ENCODE measurements at places on chromosomes 3 and 15.

DNA sequence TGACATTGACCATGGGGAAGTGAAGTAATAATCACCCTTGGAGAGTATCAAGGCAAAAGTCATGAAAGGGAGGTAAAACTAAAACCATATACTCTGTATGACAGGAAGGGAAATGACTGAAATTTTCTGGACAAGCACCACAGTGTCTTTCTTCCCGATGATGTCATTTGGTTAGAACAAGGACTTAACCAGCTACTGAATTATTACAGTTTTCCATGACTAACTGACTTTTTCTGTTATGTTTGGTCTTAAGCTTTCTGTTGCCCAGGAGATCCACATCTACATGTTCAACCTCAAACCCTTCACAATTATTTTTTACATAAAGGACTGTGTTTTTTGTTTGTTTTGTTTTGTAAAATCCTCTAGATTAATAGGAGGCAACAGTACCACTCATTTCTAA, 191.9 kb upstream of the IL12A start:
- DNase-seq = no peak

DNA sequence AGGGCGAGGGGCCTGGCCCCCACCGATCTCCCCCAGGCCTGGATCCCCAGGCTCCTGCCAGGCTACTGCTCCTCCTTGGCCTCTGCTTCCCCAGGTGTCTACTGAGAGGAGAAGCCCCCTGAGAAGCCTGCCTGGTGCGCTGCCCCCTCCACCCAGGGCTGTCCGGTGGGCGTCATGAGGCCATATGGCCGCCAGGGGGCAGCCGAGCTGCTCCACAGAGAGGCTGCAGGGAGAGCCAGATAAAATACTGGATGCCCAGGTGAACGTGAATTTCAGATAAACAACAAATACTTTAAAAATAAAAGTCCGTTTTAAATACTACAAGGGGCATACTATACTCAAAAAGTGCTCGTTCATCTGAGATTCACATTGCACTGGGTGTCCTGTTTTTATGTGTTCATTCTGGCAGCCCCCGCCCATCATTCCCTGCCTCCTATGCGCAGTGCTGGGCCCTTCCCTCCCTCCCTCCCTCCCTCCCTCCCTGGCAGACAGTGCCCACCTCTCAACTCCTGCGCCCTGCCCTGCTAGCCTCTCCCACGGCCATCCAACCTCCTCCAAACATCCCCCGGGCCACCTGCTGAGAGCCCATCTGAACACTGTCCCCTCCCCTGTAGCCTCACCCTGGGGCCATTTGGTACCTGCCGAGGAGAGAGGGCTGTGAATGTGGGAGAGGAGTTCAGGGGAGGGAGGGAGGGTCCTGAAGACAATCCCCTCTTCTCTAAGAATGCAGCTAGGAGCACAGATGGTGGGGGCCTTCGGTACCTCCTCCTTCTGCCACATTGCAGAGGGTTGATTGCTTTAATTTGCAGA, 29.6 kb downstream of the PSTPIP1 start:
- DNase-seq = peak; percentile 59

- DNase-seq = no peak
Observed at GRCh38 chr3:153927107-153927506, 194.1 kb upstream of the ARHGEF26 start.

DNA sequence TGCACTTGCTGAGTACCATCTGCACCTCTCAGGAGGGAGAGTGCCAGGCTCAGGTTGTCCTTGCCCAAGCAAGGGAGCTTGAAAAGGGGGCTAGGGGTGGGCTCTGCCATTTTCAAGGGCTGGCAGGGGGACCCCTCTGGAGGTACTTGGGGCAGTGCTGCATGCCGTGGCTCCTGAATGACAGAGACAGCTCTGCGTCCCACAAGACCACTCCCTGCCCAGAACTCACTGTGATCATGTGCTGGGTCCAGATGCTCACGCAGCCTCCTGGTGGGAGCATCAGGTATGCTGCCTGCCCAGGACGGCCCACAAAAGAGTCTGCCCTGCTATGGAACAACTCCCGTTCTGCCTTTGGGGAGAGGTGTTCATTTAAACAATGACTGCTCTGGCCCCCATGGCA, 165.2 kb downstream of the GOLGA6L4 start:
- DNase-seq = no peak

- DNase-seq = peak; percentile 18
Observed at GRCh38 chr3:14791343-14791945, 27.3 kb upstream of the FGD5 start.

DNA sequence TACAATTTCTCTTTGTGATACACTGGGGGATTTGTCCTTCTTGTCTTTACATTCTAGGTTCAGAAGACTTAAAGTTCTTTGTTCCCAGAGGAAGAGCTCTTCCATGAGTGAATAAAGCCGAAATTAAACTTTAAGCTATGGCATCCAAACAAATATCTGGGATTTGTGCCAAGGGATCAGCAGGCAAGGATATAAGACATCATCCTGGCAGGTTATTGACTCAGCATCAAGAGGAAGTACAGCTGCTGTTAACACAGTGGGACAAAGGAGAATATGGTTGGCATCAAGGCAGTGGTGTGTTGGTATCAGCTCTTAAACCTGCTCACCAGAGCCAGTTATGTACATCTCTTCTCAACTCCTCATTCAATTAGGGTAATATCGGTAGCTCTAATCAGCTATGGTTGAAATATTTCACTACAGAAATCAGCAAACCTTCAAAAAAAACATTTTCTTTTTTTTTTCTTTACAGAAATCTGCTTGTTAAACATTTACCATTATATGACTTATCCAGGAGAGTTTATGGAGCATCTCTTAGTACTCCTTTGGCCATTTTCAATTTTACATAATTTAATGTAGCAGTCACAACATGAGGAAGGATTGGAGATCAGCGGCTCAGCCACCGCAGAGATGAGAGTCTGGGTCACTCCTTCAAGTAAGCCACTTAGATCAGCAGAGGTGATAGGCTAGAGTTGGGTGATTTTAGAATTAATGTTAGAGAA, 1198.6 kb upstream of the EPHA6 start:
- peak; percentile 33 for DNase-seq

GRCh38 chr3:56737006-56737405, 53.9 kb upstream of the TASOR start:
- no peak for DNase-seq

GRCh38 chr3:45711931-45712330, 22.7 kb downstream of the SACM1L start:
- no peak for DNase-seq

- DNase-seq = peak; percentile 70
Observed at GRCh38 chr3:160564949-160565441, 376 bp downstream of the KPNA4 start.

DNA sequence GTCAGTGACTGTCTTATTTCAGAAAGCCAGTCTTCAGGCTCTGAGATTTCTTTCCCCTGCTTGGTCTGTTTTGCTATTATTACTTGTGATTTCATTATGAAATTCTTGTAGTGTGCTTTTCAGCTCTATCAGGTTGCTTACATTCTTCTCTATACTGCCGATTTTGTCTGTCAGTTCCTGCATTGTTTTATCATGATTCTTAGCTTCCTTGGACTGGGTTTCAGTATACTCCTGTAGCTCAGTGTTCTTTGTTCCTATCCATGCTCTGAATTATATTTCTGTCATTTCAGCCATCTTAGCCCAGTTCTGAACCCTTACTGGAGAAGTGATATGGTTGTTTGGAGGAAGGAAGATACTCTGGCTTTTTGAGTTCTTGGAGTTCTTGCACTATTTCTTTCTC, 40.5 kb downstream of the CEP63 start:
- DNase-seq = no peak

DNA sequence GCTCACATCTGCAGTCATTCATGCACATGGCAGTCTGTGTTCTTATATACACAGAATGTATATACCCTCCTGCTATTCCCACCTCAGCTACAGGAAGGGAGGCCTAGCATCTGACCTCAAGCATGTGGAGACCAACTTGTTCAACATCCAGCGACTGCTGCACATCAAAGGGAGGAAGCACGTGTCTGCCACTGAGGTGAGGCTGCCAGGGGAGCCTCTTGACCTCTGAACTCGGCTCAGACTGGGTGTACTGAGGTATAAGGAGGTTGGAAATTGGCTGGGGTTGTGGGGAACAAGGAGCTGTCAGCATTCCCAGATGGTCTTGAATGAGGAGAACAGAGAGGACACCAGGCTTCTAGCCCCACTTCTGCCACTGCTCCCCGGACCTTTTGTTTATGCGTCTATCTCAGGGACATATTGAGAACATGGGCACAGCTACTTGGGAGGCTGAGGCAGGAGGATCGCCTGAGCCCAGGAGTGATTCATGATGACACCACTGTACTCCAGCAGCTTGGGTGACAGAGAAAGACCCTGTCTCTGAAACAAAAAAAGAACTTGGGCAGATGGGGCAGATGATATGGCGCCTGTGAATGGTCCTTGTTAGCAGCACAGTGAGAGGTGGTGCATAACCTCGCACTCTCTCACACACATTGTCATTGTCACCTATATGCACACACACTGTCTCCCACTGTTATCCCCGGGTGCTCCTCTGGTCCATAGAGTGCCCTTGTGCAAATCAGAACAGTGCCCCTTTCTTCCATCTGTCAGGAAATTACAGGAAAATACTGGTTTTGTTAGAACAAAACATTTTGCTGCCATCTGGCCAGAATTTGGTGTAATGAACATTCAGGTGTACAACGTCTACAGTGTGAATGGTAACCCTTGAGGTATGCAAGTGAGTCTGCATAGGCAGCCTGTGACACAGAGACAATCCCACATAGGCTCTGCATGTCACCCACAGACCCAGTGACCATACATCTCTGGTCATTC, 5.4 kb downstream of the VILL start:
- no peak for DNase-seq

DNA sequence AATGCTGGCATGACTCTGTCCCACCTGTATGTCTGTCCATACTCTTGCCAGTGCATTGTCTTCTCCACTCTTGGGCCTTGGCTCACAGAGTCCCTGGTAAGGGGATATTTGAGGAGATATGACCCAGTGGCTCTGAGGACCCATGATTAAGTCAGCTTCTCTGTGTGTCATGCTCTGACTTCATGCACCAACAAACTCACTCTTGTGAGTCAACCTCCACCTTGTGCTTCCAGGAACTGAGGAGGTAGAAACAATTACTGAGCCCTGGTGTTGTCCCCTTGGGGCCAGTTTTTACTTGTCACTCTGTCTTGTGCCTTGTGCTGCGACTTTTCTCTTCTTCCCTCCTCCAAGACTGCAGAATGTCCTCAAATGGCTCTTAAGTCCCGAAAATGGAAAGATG, 127.1 kb downstream of the ABHD5 start:
- DNase-seq = no peak

DNA sequence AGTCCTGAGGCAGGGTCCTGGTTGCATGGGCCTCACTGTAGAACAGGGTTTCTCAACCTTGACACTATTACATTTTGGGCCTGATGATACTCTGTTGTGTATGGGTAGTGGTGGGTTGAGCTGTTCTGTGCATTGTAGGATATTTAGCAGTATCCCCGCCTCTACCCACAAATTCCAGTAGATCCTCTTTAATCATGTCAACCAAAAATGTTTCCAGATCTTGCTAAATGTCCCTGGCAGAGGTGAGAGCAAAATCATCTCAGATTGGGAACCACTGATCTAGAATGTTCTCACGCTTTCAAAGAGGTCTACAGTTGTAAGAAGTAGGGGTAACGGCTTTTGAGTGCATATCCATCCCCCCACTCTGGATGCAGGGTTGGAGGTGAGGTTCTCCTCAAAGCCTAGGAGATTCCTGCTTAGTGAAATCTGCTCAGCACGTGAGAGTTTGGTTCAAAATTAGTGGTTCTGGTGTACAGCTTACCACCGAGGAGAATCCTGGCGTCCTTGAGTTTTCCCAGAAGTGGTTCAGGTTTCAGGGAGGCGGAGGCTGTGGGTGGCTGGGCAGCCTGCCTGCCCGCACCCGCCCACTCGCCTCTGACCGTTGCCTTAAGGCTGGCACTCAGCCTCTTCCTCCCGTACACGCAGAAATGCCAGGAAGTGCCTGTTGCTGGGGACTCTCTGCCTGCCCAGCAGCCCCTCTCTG, 5.3 kb downstream of the ACVR2B start:
- DNase-seq = no peak

DNA sequence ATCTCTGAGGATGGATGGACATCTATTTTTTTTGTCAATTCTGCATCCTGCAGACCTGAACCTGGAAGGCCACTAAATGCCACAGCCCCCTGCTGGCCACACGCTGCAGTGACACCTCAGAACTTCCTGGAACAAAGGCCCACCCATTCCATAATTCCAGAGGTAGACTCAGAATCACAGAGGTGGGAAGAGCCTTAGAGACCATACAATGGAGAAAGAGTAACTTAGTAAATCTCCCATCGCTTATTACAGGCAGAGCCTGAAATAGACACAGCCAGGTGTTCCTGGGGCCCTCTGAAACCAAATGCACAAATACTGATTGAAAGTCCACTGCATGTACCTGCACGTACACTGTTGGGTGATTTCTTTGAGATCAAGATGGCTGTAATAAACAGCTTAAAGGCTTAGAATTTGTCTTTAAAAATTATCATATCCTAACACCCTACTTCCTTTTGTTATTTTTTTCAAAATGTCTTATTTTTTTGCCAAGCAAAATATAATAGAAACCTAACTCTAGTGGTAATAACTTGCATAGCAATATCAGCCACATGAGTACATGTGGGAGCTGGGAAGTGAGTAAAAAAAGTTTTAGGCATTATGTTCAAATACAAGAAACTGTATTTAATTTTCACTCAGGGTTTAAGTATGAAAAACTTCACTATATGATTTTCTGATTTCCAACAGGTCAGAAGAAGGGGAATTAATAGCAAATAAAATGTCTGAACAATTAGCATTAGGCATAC, 62.7 kb downstream of the EOMES start:
- peak; percentile 31 for DNase-seq

DNA sequence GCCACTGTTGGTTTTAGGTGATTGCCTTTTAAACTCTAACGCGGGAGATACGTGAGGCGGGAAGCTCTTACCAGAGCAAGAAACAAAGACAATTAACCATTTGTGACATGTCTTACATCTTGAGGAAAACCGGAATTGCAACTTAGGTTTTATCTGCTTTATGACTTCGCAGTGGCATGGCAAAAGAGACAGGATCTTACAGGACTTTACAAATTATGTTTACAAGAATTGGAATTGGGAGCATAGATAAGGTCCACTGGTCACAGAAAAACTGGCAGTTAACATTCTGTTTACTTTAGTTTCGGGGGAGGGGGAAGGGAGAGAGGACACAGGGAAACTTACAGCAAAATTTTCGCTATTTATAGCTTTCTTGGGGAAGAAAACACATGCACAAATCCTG, 1119.6 kb downstream of the ZPLD1 start:
- no peak for DNase-seq

DNA sequence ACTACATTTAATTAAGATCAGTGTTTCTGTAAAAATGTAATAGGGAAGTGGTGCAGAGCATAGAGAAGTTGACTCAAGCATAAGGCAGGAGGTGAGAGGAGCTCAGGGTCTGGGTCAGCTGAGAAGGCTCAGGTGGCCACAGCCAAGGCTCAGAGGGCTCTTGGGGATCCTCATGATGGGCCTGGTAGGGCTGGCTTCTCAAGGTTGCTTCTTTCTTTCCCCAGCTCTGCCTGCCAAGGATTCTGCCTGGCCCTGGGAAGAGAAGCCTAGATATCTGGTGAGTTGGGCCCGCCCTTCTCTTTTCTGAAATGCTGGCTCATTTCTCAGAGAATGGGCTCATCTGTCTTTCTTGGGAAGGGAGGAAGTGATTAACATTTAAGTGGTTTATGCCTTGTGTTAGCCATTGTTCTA, 6.5 kb downstream of the ZNF589 start:
- no peak for DNase-seq

- no peak for DNase-seq
Observed at GRCh38 chr3:62376454-62376720, 3.0 kb upstream of the FEZF2 start.

- no peak for DNase-seq
Observed at GRCh38 chr3:72702390-72702789, 145.9 kb downstream of the SHQ1 start.

All from NCI-H2081 (cell line).